Activated naive CD4-positive, alpha-beta T cell treated with Interleukin-2 at 50 U/mL for 16 hours (primary cell): ENCODE measurements at places on chromosomes 3 and 15.
A peak's percentile ranks its signal among the peaks of the same experiment; 100 is the strongest.

GRCh38 chr3:73324203-73325155 lies 263.0 kb downstream of the EBLN2 start:
- no peak for DNase-seq

DNA sequence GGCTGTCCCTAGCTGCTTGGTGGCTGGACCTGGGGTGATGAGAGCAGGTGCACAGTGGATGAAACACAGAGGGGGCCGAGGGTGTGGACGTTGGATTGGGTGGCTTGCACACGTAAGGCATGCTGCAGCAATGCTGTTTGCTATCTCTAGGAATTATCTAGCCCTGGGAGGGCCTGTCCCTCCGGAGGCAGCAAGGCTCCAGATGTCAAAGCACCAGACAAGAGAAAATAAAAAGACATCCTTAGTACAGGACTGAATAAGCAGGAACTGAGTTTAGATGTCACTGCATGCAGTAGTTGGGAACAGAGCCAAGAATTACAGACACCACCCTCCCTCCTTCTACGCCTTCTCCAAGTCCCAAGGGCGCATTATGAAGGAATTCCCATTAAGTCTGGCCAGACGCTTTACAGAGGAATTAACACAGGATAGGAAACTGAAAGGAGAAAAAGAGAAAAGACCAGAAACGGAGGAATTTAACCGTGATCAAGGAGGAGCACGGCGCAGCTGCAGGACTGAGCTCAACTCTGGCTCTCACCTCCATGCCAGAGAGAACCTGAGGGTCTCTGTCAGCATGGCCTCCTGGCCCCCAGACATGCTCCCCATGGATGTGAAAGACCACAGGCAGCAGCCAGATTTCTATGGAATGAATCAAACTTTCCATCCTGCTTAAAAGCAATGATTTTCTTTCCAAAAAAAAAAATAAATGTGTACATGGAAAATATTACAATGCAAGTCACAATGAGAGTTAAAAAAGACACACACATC lies 13.8 kb downstream of the ATP10A start:
- peak; percentile 22 for DNase-seq

DNA sequence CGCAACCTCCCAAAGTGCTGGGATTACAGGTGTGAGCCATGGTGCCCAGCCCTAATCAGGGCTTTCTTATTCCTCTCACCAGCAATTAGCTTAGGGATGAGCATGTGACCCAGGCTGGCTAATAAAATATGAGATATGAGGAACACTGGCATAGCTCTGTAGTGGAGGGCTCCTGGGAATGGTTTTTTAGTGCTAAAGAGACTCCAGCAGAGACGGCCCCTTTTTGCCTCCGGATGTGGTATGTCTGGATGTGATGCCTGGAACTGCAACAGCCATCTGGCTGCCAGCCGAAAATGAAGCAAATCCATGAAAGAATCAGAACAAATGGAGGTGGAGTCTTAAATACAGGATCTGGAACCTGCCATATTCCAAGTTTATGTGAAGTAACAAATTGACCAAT lies 69.1 kb upstream of the MAGI1 start:
- no peak for DNase-seq

GRCh38 chr15:45201557-45201859 lies 13.7 kb upstream of the SHF start:
- DNase-seq: no peak

DNA sequence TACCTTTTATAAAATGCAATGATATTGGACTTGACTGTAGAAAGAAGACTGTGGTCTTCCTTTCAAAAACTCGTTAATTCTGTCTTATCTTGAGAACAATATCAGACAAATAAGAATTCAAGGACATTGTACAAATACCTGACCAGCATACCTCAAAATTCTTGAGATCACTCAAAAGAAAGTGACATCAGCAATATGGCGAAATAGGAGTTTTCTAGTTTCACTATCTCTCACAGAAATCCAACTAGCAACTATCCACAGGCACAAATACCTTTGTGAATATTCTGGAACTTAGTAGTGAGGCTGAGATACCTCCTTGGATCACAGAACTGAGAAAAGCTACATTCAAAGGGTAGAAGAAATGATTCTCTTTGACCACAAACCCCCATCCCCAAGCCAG lies 419.7 kb downstream of the ZNF385D start:
- DNase-seq: no peak

DNA sequence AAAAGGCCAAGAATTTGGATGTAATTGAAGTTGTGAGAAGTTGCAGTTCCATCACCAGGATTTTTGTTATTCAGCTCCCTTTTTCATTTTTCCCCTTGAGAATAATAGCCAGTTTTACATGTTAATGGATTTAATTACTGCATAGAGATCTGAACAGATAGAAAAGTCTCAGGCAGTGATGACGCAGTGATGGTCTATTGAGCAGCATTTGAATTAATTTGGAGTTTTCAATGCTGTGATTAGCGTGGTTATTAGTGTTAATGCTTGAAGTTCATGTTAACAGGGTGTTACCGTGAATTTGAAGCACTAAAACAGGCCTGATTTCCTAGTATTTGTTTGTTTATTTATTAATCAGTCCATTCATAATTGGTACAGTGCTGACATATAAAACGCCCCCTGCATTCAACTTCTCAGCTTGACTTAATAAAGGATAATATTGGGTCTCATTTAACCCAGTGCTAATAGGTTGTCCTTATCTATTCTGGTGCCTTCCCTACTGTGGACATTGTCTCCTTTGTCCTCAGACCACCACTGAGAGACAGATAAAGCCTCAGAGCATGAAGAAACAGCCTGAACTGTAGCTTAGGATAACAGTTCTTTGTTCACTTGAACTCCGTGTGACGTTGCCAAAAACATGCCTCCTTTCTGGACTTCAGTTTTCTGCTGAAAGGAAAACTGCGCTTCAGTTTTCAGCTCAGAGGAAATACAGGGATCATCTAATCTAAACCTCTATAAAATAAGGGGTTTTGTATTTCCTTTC lies 82.4 kb downstream of the RTP4 start:
- DNase-seq: no peak

DNA sequence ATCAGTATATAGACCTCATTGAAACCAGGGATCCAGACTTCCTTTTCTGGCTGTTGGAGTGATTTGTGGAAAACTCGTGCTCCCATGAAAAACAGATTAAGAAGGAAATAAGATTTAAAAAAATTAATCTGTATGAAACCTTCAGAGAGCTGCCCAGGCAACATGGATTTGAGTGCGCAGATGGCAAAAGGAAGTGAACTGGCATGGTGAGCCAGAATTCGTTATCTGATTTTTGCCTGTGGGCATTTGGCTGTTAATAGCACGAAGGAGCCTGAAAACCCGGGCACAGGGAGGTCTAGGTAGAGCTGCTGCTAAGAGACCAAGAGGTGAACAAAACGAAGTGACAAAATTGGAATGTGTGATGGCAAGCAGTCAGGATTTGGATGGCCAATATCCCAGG lies 19.1 kb upstream of the SPINK8 start:
- no peak for DNase-seq

GRCh38 chr3:149319750-149320149 lies 13.7 kb downstream of the TM4SF18 start:
- no peak for DNase-seq

DNA sequence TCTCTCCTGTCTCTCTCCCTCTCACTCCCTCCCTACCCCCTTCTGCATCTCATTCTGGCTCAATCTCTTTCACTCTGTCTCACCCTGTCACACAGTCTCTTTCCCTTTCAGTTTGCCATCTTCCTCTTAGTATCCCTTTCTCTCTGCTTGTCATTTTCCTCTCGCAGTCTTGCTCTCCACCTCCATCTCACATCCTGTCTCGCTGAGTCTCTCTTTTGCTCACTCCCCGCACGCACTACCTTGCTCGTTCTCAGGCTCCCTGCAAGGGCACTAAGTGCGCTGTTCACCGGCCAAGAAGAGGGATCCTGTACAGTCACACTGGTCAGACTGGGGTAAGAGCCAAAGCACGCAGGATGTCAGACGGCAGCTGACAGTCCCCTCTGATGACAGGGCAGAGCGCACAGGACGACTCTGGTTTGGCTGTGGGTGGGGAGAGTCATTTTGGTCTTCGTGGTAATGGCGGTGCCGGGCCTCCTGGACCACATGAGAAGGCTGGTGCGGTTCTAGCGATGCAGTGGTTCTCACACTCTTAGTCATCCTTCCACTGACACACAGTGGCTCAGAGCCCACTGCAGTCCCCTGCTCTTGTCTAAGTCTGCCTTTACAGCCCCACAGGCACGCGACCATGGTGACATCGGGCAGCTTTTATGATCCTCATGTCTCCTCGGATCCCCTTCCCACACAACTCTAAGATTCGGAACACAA lies 356.8 kb downstream of the FOXP1 start:
- DNase-seq: peak; percentile 93

- DNase-seq: no peak
These were observed 20.7 kb downstream of the MAP1A start for GRCh38 chr15:43538091-43538490.

DNA sequence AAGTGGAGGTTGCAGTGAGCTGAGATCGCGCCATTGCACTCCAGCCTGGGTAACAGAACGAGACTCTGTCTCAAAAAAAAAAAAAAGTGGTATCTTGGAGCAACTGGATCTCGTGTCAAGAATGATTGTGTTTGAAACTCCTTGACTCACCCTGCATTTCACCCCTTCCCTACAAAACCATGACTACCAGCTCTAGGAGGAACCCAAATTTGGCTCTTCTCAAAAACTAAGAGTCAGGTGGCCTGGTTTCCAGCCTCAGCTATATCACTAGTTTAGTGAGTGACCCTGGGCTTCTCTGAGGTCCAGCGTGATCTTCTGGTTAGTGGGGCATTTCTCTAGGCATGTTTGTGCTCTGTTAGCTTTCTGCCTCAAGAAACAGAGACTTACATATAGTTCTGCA lies 222.1 kb downstream of the FAM43A start:
- DNase-seq: no peak

DNA sequence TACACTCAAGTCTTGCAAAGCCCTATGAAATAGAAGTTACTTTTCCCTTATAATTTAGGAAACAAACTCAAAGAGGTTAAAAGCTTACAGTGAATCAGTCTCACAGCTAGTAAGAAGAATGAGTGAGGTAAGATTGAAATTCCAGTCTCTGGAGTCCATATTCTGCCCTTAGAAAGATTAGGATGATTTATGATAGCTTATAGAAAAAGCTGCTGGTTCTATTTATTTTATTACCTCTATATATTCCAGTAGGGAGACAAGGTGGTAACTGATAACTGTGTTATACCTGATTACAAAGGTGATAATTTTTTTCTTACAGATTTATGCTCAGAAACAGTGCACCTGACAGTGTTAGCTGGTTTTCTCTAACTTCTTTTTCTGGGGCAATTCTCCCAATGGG lies 34.1 kb upstream of the SPESP1 start:
- no peak for DNase-seq

DNA sequence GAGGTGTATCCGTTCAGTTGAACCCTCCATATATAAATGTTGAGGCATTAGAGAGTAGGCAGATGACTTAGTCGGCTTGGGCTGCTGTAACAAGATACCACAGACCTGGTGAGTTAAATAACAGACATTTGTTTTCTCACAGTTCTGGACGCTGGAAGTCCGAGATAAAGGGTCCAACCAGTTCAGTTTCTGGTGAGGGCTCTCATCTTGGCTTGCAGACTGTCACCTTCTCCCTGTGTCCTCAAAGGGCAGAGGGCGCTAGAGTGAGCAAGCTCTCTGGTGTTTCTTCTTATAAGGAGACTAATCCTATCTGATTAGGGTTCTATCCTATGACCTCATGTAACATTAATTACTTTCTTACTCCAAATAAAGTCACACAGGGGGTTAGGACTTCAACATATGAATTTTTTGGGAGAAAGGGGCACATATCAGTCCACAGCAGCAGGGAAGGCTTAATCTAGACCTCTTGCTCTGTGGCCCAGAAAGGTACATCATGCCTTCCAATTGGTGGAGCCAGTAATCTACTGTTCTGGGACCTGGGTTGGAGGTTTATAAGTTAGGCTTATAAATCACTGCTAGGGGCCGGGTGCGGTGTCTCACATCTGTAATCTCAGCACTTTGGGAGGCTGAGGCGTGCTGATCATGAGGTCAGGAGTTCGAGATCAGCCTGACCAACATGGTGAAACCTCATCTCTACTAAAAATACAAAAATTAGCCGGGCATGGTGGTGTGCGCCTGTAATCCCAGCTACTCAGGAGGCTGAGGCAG lies 26.3 kb upstream of the SLC28A2 start:
- no peak for DNase-seq

GRCh38 chr3:29757054-29757777 lies 476.3 kb downstream of the RBMS3 start:
- DNase-seq: no peak

DNA sequence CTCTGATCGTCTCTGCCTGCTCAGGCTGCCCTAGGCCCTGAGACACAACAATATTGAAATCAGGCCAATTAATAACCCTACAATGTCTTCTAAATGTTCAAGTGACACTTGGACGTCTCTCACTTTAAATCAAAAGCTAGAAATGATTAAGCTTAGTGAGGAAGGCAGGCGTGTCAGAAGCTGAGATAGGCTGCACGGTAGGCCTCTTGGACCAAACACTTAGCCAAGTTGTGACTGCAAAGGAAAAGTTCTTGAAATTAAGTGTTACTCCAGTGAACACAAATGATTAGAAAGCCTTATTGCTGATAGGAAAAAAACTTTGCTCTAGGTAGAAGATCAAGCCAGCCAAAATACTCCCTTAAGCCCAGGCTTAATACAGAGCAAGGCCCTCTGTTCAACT lies 2.2 kb downstream of the HPS3 start:
- no peak for DNase-seq

DNA sequence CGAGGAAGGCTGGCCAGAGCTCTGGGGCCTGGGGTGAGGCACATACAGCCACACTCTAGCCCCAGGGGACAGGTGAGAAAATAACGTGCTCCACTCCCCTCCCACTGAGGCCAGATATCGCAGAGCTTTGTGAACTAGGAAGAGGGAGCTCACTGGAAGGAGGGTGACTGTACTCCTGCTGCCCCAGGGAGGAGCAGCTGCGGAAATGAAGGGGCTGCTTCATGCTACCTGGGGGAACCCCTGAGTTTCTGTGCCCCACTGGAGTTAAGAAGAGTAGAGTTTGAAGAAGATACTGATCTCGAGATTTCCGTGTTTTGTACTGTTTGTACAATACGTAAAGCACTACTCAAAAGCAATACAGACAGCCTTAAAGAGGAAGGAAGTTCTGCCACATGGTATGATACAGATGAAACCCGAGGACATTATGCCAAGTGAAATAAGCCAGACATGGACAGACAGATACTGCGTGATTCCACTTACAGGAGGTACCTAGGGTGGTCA lies 44.6 kb downstream of the CMTM6 start:
- DNase-seq: peak; percentile 54

DNA sequence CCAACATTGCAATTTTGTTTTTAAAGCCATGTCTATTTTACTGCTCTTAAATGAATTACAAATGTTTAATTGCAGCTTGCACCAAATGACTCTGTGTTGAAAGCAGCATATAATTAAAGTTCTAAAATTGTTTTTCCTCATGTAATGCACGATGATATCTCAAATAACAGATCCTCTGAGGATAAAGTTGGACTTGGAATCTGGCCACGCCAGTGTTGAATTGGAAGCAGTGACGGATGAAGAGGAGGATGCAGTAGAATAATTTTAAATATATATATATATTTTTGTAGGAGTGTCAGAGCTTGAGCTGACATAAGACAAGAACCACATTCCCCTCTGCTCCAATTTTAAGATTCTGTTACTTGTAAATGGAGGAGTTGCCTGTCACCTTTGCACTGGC lies 406.6 kb upstream of the DPPA4 start:
- DNase-seq: no peak
